ENCODE measurements at places on chromosomes 12 and 14. TPM values are rescaled to one million over a fixed set of nuclear protein-coding genes. Genes with fewer than 3 reads are reported as not detected.

- H3K27me3 ChIP-seq: peaks cover 3% of the 10 kb centered on the region
- H3K27ac ChIP-seq: no peak overlapping the region
- no peaks in the 10 kb centered on the region for H3K4me1 ChIP-seq
- no peak for DNase-seq
- no peak overlapping the region for H3K4me3 ChIP-seq
These were observed 168.6 kb downstream of the STXBP6 start for GRCh38 chr14:24881116-24881893.

GRCh38 chr12:116916714-116917114, 6.0 kb downstream of the FBXW8 start:
- no peak overlapping the region for H3K4me3 ChIP-seq
- peaks cover 39% of the 10 kb centered on the region for H3K27me3 ChIP-seq
- no peak overlapping the region for H3K27ac ChIP-seq
- H3K4me1 ChIP-seq: peaks cover 30% of the 10 kb centered on the region
- DNase-seq: no peak

DNA sequence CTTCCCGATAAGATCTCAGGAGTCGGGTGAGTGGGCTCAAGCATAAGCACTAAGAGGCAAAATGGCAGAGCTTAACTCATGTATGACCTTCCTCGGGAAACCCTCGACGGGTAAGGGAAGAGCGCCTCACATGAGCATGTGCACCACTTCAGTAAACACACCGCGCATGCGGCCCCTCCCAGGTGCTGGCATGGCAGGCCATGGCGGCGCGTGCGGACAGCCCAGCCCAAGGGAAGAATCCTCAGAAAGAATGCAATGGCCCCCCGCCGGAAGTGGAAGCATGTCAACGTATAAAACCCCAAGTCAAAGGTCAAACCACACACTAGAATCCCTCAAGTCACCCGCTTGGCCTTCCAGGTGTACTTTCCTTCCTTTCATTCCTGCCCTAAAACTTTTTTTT, 6.6 kb upstream of the TNFAIP2 start:
- peaks cover 6% of the 10 kb centered on the region for H3K4me1 ChIP-seq
- no peak for DNase-seq
- H3K27ac ChIP-seq: no peak overlapping the region
- no peak overlapping the region for H3K4me3 ChIP-seq
- peaks cover 17% of the 10 kb centered on the region for H3K27me3 ChIP-seq

DNA sequence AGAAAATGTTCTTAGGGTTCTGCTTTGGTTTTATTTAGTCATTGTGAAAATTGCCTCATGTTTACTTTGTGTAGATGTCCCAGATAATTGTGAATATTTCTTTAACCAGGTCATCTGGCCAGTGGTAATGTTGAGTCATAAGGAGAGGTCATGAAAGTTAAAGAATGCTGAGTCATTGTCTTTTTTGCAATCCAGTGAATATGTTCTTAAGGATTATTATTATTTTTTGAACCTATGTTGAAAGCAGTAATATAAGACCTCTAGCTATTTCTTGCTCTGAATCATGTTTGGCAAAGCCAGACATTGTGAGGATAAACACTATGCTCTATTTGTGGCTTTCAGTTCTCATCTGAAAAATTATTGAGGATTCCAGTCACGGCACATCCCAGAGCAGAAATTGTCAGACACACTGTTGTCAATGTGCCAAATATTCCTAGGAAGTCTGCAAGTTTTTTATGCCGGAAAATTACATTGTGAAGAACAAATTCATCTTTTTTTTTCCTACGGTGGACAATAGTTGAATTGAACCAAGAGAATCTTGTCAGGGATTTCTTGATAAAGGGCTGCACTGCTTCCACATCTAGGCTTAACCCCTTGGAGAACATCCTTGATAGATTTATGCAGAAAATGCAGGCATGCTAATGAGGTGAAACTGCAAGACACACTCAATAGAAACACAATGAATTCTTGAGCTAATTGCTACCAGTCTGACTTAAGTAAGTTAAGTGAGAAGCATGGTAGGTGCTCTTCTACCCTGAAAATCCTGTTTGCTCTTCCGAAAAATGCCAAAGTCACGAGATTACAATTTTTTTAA, 369.6 kb downstream of the ATP23 start:
- no peaks in the 10 kb centered on the region for H3K36me3 ChIP-seq
- no peaks in the 10 kb centered on the region for H3K4me1 ChIP-seq
- no peak overlapping the region for H3K27ac ChIP-seq
- H3K4me3 ChIP-seq: no peak overlapping the region

DNA sequence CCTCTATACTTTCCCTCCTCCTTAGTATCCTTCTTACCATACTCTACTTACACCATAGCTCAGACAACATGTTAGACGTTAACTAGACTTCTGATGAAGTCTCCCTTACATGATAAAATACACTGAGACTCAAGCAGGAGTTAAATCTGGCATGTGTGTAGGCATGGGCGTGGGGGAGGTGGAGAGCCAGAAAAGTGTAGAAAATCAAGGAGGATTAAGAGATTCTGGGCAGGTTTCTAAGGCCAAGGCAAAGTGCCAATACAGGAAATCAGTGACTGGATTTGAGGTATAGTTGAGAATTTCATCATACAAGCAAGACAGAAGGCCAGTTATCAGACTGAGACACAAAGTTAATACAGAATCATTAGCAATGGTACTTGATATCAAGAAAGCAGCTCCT, 37.4 kb downstream of the EPS8 start:
- no peak overlapping the region for H3K4me3 ChIP-seq
- no peak for DNase-seq
- no peaks in the 10 kb centered on the region for H3K4me1 ChIP-seq
- no peaks in the 10 kb centered on the region for H3K36me3 ChIP-seq
- H3K27me3 ChIP-seq: peaks cover 5% of the 10 kb centered on the region

DNA sequence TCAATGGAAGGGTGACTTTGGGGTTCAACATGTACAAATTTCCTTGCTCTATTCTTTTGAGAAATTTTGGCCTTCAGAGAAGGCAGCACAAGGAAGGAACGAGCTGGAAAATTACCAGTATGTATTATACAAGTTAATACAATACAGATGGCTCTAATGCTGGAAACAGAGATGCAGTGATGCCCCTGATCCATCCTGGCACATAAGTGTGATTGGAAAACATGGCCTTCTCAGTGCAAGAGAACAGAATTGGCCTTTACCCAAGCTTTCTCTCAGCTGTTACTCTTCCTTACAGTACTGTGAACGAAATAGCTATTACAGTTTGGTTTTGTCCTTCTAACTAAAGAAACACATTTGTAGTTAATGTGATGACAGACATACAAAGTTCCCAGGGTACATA, 102.5 kb upstream of the GPHB5 start:
- H3K27ac ChIP-seq: no peak overlapping the region
- H3K36me3 ChIP-seq: peaks cover 11% of the 10 kb centered on the region
- H3K4me1 ChIP-seq: no peaks in the 10 kb centered on the region

GRCh38 chr12:71219224-71219623, 61.4 kb upstream of the TSPAN8 start:
- no peaks in the 10 kb centered on the region for H3K4me1 ChIP-seq
- no peak for DNase-seq
- no peak overlapping the region for H3K4me3 ChIP-seq
- H3K27ac ChIP-seq: no peak overlapping the region
- H3K27me3 ChIP-seq: no peaks in the 10 kb centered on the region
- no peaks in the 10 kb centered on the region for H3K36me3 ChIP-seq

DNA sequence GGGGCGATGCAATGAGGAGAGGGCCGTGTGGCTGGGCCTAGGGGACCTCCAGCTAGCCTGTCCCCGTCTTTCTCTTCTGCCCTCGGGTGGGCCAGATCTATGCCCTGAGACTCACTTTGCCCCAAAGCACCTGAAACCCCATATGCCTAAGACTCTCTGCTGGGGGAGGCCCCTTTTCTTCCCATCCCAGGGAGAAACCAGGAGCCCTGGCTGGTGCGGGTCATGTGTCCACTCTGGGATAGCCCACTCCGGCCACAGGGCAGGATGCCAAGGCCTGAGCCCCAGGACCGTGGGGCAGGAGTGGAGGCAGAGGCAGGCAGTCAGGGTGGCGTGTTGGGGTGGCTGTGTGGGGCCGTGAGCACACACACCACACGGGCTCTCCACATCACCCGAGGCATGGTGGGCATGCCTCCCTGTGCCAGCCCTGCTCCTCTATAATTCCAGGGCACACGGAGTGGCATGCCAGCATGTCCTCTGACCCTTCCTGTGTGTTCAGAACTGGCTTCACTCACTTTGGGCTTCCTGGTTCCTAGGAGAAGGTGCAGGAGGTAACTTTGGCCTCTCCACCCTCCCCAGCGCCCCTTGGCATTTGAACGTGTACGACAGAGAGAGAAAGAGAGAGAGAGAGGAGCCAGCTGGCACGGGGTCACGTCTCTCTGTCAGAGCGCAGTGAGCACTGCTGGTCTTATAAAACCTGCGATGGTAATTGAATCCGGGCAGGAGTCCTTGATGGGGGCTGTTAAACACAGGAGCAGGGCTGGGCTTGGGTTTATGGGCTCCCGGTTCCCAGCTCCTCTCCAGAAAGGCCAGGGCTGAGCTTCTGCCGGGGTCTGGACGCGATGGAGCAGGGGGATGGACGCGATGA, 144.2 kb downstream of the KIF26A start:
- no peak overlapping the region for H3K4me3 ChIP-seq
- H3K4me1 ChIP-seq: no peaks in the 10 kb centered on the region
- H3K27ac ChIP-seq: no peak overlapping the region
- H3K27me3 ChIP-seq: no peaks in the 10 kb centered on the region
- no peak for DNase-seq
- no peaks in the 10 kb centered on the region for H3K36me3 ChIP-seq

GRCh38 chr12:101859664-101860607, 17.4 kb upstream of the DRAM1 start:
- no peak overlapping the region for H3K4me3 ChIP-seq
- no peaks in the 10 kb centered on the region for H3K27me3 ChIP-seq
- H3K4me1 ChIP-seq: peaks cover 32% of the 10 kb centered on the region
- DNase-seq: no peak

DNA sequence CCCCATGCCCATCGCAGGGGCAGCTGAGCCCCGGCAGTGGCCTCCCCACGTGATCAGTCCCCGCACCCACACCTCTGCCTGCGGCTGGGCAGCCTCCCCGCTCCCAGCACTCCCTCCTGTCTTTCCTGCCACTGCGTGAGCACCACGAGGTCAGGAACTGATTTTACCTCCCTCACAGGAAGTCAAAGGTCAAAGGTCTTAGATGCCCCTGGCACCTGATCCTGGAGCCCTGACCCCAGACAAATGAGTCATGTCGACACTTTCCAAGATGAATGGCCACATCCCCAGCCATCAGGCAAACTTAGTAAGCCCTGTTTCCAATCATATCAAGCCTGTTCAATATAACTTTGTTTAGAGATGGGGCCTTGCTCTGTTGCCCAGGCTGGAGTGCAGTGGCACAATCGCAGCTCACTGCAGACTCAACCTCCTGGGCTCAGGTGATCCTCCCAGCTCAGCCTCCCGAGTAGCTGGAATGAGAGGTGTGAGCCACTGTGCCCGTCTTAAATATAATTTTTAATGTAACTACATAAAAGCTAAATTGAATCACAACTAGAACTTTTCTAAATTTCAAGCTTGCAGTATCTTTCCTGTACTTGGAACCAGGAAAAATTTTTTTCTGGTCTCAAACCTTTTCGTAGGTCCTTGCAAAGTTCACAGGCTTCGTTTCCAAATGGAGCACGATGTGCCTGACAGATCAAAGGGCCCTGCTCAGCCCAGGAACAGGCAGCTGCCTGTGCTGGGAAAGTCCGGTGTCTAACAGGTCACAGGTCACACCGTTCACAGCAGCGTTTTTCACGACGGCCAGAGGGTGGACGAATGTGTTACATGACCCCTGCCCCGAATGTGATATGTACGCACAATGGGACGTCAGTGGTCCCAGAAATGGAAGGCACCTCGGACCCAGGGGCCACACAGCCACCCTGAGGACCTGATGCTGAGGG, 1.9 kb downstream of the LRCOL1 start:
- no peak overlapping the region for H3K4me3 ChIP-seq
- H3K36me3 ChIP-seq: no peaks in the 10 kb centered on the region
- no peak for DNase-seq
- peaks cover 33% of the 10 kb centered on the region for H3K27me3 ChIP-seq
- no peak overlapping the region for H3K27ac ChIP-seq

DNA sequence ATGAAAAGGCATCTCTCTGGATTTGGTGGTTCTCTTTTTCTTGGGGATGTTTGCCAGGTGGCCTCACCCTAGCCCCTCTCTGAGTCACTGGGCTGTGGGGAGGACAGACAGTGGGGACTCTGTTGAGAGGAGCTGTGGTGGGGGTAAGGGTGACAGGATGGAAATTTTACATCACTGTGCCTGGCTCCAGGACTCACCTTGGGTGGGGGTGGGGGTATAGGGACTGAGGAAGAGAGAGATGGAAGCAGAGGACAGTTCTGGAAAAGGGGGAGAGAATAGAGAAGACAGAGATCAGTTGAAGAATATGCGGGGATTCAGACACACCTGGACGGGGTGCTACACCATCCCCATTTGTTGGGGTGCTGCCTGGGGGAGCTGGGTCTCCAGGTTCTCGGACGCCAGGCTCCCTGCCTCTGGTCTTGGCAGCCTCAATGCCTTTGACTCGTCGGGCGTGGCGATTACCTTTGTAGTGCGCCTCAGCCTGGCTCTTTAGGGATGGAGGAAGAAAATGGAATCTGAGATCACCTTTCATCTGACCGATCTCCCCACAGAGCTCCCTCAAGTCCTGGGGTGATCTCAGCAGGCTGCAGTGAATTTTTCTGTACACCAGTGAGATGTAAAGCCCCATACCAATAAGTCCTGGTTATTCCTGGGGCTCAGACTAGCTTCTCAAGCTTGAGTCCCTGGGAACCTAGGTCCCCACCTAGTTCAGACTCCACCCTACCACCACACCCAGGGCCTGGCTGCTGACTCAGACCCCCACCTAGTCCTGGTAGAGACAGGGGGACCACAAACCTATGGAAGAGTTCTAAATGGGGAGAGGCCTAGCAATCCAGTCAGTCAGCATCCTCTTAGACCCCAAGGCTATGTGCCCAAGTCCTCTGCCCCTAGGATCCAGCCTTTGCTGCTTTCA, 9.6 kb upstream of the GPR84 start:
- DNase-seq: no peak
- peaks cover 12% of the 10 kb centered on the region for H3K27me3 ChIP-seq
- no peaks in the 10 kb centered on the region for H3K36me3 ChIP-seq
- peak overlapping the region; percentile 38 for H3K27ac ChIP-seq

DNA sequence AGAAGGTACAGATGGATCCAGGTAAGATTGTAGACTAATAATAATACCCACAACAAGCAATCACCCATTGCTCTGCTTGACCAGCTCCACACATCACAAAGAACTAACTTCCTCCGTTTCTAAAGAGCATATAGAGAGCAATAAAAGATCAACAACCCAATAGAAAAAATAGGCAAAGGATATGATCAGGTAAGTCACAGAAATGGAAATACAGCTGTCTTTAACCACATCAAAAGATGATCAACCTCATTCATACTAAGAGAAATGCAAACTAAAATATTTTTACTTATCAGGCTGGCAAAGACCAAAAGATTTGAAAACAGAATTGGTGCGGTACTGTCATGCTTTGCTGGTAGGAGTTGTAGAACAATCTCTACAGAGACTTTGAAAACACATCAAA, 8.9 kb downstream of the C2CD5 start:
- H3K27me3 ChIP-seq: no peaks in the 10 kb centered on the region
- no peak overlapping the region for H3K27ac ChIP-seq

- DNase-seq: no peak
- no peaks in the 10 kb centered on the region for H3K4me1 ChIP-seq
- H3K27me3 ChIP-seq: no peaks in the 10 kb centered on the region
- no peak overlapping the region for H3K4me3 ChIP-seq
- no peaks in the 10 kb centered on the region for H3K36me3 ChIP-seq
These were observed 245.6 kb upstream of the NPAS3 start for GRCh38 chr14:32693114-32693513.

KRT79 gene
- total RNA-seq: not detected

LTB4R2 gene
- 7.9 TPM for total RNA-seq

FGF23 gene
- total RNA-seq: not detected

HSPA2 gene
- 6.6 TPM for total RNA-seq

A2M gene
- total RNA-seq: not detected

NGB gene
- not detected for total RNA-seq

Measured in activated T-helper 2 cell treated with anti-CD3 and anti-CD28 coated beads, Interferon-gamma antibody, Interleukin-2, Interleukin-4, amounts not matched to agents 10 μg/mL and 5 μg/mL and 100 μg/mL, durations not matched to agents 14 hours and 24 hours and 36 hours (primary cell).